ENCODE measurements at places on chromosomes 5 and 9.

DNA sequence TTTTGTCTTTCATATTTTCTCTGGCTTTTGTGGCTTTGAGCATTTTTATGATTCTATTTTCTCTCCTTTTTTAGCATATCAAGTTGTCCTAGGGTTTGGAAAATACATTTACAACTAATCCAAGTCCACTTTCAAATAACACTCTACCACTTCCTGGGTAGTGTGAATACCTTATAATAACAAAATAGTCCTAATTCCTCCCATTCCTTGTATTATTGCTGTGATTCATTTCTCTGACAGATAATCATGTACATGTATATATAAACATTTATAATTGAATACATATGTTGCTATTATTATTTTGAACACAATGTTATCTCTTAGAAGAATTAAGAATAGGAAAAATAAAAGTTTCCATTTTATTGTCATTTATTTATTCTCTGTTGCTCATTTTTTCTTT lies 14.9 kb upstream of the ADAM19 start:
- DNase-seq = no peak

DNA sequence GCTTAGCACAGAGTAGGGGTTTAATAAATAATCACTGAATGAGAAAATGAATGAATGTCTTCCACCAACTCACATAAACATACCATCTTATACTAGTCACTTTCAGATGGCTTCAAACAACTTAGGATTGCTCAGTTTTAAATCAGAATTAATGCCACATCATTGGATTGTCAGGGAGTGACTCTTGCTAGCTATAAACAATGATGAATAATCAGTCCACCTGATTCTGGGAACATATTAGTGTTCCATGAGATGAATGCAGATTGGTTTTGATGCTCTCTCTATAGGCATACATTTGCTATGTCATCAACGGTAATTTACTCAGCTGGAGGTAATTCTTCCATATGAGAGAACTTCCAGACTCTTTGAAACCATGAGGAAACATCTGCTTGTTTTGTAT lies 97.4 kb downstream of the CDH9 start:
- no peak for DNase-seq

- DNase-seq = no peak
Observed at GRCh38 chr5:149588936-149589335, 7.6 kb downstream of the ARHGEF37 start.

GRCh38 chr5:77643654-77644370 lies 5.3 kb upstream of the OTP start:
- no peak for DNase-seq

DNA sequence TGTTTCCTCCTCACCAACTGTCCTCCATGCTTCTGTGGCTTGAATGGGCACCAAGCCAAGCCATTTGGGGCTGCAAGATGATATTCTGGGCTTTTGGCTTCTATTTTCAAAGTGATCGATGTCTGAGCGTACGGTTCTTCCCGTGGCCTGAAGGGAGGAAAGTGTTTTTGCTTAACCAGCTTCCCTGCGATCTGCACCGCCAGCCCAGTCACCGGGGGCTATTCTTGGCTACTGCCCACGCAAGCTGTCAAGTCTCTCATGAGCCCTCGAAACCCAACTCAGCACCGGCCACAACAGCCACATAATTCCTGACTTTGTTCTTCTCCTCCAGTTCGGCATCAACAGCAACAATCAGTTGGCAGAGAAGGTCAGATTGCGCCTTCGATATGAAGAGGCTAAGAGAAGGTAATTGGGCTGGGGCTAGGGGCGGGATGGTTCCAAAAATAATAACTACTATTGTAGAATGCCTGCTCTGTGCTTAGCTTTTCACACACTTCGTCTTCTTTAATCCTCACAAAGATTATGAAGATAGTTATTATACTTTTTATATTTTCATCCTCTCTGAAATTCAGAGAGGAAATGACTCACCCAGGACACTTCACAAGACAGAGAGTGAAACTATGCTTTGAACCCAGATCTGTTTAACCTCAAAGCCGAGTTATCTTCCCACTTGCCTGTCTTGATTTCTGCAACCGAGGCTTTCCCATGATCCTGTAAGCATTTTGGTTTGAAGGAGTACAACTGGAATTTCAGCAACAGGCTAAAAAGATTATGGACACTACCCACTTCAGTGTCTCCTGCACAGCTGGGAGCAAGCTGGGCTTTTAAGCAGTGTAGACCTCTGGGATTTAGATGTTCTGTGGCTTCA lies 76.4 kb upstream of the RARS1 start:
- no peak for DNase-seq

DNA sequence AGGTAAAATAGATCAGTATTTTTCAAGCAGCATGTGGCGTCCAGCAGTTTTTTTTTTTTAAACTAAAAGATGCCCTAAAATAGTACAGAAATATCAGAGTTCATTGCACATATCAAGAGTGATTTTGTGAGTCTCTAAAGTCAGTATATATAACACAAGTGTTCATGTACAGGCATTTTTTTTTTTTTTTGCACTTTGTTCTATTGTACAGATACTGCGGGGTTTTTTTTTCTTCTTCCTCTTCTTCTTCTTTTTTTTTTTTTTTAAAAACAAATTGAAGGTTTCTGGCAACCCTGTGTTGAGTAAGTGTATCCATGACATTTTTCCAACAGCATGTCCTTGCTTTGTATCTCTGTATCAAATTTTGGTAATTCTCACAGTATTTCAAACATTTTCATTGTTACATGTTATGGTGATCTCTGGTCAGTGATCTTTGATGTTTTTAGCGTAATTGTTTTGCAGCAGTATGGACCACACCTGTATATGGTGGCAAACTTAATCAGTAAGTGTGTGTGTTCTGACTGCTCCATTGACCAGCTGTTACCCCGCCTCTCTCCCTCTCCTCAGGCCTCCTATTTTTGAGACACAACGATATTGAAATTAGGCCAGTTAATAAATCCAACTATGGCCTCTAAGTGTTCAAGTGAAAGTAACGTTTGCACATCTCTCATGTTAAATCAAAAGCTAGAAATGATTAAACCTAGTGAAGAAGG lies 76.8 kb downstream of the TRIO start:
- DNase-seq = no peak

- no peak for DNase-seq
Observed at GRCh38 chr5:65172486-65173129, 309.1 kb downstream of the ADAMTS6 start.

DNA sequence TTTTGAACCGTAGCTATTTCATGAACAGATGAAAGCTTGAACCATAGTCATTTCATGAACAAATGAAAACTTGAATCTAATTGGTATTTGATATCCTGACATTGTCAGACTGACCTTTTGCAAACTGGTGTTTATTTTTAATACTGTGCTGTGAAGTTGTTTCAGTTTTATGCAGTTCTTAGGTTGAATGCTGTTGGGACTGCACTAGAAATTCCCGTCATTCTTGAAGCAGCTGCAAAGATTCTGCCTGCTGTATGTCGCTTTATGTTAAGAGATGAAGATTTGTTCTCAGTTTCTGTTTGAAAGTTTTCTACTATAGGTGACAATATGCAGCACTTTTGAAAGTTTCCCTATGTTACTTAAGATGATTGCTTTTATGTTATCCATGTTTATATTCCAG lies 22.5 kb upstream of the FAM120AOS start:
- no peak for DNase-seq

DNA sequence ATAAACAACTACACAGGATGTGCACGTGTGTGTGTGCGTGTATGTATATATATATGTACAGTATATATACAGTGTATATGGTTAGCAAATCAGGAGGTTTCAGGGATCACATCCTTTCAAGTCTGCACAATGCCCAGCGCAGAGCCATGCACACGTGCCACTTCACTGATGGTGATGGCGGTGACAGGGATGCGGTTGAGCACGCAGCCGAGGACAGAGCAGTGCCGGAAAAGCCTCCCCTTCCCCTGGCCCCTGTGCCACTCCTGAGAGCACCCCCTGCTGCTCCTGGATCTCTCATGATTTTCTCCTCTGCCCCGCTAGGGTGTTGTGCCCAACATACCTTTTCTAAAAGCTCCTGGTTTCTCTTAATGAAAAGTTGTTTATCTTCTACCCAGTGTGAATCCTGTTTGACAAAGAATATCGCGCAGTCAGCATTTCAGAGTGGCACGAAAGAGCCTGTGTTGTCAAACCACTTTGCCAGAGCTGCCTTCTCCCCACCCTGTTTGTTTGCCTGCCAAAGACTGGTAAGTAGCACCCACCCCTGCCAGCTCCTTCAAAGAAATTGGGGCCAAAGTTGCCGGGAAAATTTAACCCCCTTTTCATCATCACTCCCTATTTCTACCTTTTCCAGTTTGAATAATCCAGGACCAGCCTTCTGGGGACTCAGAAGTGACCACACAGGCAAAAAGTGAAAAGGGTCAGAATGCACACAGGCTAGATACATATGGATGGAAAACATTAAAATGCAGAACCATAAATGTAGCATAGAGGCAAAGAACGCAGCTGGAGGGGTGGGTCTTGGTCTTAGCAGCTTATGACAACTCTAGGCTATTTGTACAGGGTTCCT lies 126.2 kb upstream of the DPYSL3 start:
- DNase-seq = no peak

DNA sequence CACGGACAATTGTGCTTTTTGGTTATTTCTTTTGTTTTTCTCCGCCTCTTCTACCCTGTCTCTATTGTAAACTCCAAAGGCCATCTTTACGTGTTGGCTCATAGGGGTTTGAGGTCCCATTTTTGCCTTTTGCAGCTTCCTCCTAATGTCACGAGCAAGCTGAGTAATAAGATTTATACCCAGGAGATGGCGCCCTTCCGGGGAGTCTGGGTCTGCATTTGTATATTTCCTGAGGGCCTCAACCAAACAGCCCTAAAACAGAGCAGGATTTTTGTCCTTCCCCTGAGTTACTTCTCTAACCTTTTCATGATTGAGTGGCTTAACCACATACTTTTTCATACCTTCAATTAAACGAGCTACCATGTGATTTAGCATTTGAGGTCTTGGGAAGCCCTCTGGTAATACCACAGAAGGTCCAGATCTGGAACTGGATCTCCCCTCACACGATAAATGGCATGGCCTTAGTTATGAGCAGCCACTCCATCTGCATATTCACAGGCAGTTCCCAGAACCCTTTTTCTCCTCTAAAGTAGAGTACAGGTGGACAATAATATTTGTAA lies 11.2 kb upstream of the CFAP95 start:
- no peak for DNase-seq

GRCh38 chr5:110894805-110895204 lies 156.0 kb downstream of the SLC25A46 start:
- no peak for DNase-seq

DNA sequence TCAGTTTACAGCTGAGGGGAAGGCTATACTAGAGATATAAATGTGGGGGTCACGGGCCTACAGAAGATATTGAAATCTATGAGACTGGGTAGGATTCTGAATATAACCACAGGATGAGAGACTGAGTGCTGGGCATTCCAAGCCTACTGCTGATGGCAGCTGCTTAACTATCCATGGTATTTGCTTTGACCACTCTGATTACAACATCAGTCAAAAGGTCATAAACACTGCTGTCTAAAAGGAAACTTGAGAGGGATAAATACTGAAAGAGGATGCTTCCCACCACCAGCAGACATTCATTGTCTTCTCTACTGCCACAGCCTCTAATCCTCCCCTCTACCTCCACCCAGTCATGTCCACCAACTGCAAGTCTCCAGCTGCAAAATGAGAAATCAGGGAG lies 3.8 kb downstream of the ZNF622 start:
- DNase-seq = no peak

DNA sequence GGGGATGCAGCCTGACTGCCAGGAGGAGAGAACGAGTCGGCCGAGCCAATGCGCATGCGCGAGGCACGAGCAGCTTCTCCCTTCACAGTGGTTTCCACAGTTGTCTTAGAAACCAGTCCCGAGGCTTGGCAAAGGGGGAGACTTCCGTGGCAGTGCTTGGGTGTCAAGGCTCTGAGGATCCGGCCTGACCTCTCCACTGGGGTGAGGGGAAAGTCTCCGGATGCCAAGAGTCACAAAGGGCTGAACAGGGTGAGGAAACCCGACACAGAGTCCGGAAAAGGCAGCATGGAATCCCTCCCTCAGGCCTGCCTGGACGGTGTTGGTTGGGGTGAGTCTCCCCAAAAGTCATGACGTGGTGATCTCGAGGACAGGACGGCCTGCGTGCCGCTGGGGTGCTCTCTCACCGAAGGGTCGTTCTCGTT lies 475.5 kb downstream of the SPATA31A7 start:
- DNase-seq = no peak

DNA sequence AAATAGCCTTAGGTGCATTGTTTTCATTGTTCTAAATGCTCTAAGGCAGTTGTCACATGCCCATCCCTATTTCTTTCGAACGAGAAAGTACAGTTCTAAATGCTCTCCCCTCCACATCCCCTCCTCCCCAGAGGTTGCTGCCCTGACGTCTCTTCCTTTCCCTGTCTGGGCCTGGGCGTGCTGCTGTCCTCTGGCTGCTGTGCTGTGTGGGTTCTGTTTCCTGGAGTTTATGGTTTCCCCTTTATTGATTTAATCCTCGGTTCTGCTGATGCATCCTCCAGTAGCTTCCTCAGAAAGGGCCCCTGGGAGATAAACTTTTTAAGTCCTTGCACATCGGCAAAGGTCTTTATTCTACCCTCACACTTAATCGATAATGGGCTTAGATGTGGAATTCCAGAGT lies 48.8 kb downstream of the MVB12B start:
- no peak for DNase-seq

GRCh38 chr5:23164971-23165370 lies 311.8 kb upstream of the CDH12 start:
- no peak for DNase-seq

DNA sequence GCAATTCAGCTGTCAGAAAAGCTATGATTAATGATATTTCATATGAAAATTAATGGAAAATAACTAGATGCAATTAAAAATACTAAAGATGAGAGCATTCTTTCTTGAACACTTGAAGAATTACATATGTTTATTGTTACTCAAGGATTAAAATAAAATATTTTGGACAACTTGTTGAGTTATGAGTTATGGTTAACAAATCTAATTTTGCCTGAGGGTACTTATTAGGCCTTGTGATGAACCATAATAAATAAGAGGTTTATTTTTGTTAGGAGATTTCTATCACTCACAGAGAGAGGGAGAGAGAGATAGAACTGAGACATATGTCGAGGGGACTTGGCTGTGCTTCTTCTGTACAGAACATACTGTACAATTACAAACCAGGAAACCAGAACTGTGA lies 183.7 kb downstream of the ISL1 start:
- no peak for DNase-seq

- no peak for DNase-seq
Observed at GRCh38 chr5:39024884-39025283, 49.3 kb downstream of the RICTOR start.

DNA sequence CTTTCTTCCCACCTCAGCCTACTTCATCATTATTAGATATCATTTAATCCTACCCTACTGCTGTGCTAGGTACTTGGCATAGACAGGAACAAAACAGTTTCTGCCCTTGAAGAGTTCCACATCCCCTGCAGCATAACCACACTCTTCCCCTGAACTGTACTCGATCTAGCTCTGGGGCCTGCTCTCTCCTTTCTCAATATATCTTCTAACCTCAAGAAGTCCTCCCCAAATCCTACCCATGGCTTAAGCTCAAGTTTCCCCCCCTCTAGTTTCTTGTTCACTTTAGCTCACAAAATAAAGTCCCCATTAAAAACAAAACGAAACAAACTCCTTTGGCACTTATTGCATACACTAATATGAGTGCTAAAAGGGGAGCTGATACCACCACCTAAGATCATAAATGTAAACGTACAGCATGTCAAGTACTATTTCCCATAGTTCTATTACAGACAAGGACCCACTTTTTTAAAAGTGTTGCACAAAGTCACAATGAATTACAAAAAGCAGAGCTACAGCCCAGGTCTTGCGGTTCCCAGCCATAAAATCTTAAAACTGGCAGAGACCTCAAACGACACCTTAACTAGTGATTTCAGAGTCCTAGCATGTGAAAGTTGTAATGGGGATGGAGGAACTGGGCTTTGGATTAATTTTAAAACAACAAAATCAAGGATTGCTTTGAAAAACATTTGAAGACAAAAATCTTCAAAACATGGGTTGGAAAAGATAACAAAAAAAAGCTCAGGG lies 80.7 kb downstream of the PTPDC1 start:
- DNase-seq = no peak

Measured in stimulated activated CD8-positive, alpha-beta memory T cell treated with anti-CD3 and anti-CD28 coated beads, Interleukin-4, amount 100 ng/mL, for 1 hour (primary cell).